Keratinocyte (primary cell): ENCODE measurements at places on chromosomes 12 and 14.
A peak's percentile ranks its signal among the peaks of the same experiment; 100 is the strongest.

GRCh38 chr12:6768990-6769389, 2.8 kb downstream of the PTMS start:
- DNase-seq = no peak

GRCh38 chr12:116517431-116518045, 41.6 kb upstream of the MAP1LC3B2 start:
- no peak for DNase-seq

GRCh38 chr14:70114621-70115156, 74.1 kb downstream of the SLC8A3 start:
- no peak for DNase-seq

DNA sequence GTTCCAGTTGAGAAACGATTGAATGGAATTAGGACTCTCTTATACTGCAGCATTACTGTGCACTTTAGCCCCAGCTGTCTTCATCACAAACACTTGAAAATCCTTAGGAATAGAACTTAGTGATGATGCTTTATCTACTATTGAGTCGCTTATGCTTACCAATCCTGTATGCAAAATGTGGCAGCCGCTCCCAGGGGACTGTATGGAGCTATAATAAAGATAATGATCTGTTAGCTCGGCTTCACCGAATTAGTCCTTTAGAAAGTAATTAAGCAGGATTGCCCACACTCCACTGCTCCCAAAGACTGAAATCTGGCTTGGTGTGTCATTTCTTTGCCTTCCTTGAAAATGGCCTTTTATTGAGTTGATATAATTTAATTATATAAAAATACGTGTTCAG, 10.6 kb downstream of the EML1 start:
- no peak for DNase-seq

- DNase-seq = no peak
These were observed 31.4 kb upstream of the RTRAF start for GRCh38 chr14:51957950-51958349.

GRCh38 chr12:120470150-120470784, 719 bp upstream of the SRSF9 start:
- DNase-seq = no peak

GRCh38 chr14:66974397-66975025, 214.7 kb upstream of the GARIN2 start:
- no peak for DNase-seq

DNA sequence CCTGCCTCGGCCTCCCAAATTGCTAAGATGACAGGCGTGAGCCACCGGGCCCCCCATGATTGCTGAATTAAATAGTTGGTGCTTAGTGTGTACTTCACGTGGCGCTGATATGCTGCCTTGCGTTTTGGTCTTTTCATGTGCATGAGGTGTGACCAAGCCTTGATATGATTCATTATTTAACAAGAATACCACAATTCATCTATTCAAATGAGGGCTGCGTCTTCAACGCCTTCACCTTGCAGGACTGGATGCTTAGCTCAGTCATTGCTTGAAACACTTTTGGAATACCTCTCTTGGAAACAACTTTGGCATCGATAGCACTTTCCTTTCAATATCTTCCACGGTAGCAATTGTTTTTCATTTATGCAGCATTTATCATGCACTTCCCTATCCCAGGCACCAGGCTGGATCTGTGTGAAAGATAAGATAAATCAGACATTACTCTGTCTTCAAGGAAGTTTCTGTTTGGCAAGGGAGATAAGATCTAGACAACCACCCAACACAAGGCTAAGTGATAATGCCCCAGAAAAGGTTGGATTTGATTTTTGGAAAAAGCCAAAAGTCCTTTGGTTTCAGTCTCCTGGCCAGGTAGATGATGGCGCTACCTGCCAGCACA, 1.3 kb upstream of the TEAD4 start:
- no peak for DNase-seq

GRCh38 chr12:120150919-120151525, 34.5 kb upstream of the RAB35 start:
- no peak for DNase-seq

DNA sequence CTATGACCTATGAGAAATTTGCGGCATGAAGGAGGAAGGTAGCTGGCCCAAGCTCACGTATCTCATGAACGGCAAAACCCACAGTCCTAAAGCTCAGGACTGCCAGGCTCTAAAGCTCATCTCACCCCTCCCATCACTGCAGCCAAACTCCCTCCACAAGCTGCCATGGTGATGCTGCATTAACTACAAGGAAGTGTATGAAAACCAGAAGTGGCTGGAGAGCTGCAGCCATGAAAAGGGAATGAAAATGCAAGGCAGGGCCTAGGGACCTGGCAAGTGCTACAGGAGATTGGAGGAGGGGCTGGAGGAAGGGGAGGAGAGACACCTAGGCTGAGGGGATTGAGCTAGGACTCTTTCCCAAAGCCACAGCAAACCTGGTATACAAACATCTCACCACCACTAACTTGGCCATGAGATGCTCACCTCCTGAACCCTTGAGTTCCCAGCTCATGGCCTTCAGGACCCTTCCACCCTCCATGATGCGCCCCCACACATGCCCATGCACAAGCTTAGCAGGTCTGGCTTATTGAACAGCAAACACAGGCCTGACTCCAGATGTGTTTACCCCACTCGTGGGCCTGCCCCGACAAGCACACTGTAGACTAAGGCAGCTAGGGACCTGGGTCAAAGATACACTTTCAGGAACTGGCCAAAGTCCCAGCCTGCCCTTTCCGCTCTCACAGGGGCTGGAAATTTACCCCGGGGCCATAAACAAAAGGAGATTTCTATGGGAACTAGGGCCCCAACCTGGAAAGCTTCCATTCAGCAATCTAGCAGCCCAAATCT, 42.0 kb downstream of the LTBP2 start:
- DNase-seq = peak; percentile 60

- DNase-seq = no peak
These were observed 47.1 kb downstream of the SPATS2 start for GRCh38 chr12:49414364-49414763.

DNA sequence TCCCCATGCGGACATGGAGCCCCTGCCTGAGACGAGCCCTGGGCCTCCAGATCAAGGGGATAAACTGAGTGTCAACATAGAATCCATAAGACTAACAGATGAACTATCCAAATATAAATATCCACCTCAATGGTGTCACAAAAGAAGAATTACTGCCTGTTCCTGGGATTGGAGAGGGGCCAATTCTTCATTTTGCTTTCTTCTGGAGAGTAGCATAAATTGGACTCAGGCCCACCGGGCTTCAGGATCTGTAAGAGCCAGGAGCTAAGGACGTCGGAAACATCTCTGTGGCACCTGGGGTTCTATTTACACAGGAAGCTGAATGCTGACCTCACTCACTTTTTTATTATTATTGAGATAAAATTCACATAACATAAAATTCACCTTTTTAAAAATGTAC, 408.2 kb upstream of the CCDC196 start:
- DNase-seq = no peak

DNA sequence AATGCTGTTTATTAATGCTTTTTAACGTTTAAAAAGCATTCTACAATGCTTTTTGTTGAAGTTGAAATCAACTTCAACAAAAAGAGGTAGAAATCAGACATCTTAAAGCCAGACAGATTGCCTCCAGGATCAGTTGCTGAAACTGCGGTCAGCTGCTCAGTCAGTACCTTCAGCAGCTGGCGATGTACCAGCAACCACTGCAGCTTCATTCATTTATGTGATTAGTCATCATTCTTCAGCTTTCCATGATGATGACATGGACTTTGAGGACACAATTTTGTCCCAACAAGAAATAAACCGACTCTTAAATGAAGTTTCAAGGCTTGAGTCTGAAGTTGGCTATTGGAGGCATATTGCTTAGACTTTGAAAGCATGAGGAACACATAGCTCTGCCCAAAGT, 31.5 kb upstream of the NUAK1 start:
- DNase-seq = peak; percentile 25

DNA sequence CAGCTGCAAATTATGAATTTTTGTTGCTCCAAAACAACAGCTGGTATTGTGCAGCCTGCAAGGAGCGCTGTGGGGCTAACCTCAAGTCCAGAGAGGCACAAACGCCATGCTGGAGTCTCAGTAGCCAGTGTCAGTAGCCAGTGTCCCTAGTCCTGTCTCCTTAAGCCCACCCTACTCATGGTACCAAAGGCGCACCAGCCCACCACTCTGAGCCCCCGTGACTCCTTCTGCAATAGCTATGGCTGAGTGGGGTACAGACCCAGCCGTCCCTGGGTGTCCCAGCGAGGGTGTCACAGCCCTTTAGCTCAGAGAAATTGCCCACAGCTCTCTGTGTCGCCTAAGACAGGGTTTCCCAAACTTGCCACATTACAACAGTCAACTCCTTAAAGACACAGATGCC, 65.2 kb downstream of the ARL6IP4 start:
- DNase-seq = no peak

DNA sequence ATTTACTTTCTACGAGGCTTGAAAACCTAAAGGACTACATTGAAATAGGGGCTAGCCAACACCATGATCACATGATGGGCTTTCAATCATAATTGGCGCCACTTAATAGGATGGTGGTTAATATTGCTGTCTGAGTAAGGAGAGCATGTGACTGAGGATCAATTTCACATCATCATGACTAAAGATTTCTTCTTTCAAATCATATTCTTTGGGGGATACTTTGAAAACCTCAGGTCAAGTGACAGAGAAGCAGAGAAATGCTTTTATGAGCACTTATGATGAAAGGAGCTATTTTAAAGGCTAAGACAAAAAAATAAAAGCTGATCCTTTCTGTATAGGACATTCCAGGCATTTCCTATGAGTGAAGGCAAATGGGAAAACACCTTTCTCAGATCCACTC, 42.9 kb upstream of the KRAS start:
- no peak for DNase-seq

DNA sequence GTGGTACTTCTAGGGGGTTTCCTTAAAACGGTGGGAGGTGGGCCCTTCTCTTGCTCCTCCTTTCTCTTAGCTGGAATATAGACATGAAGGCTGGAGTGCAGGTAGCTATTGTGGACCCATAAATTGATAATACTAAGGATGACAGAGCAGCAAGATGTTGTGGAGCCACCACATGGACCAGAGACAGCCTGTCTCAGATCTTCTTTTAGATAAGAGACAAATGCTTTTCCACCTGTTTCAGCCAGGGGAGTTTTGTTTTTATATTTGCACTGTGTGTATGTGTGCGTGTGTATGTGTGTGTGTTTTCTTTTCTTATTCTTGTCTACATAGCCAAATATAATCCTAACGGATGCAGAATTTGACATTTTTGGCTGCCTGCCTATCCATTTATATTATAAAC, 62.9 kb upstream of the HIF1A start:
- DNase-seq = no peak

DNA sequence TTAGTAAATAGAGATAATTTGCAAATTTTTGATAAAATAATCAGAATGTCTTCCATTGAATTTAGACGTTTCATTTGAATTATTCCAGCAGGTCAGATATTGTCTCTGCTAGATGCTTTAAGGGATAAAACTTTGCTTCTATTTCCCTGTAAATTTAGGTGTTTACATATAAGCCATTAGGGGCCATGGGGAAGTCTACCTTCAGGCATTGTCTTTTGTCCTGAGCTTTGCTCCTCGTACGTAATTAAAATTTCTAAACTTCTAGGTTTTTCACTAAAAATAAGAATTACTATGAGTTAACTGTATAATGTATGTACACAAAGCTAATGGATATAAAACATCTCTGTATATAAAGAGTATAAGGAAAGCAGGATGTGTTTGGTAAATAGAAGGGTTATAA, 24.1 kb upstream of the CD69 start:
- DNase-seq = no peak

- DNase-seq = peak; percentile 88
These were observed 3.9 kb downstream of the CEBPE start for GRCh38 chr14:23115039-23115731.

DNA sequence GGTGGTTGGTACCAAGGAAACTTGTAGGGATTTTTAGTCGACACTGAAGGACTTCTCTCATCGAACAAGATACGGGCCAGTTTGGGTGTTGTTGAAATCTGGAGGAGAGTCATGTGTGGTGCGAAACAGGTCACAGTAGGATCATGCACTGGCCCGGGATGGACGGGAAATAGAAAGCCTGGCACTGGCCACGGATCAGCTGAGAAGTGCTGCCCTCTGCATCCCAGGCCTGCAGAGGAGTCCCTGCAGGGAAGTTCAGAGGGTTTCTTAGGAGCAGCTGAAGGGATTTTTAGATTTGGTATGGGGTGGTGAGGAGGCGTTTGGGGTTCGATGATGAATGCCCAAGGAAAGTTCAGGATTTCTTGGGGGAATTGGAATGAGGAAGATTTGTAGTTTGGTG, 63.1 kb downstream of the TSPAN9 start:
- no peak for DNase-seq

- no peak for DNase-seq
These were observed 16.8 kb upstream of the MYL2 start for GRCh38 chr12:110937104-110937641.

- no peak for DNase-seq
These were observed 2.7 kb upstream of the CLECL1 start for GRCh38 chr12:9735601-9736000.

DNA sequence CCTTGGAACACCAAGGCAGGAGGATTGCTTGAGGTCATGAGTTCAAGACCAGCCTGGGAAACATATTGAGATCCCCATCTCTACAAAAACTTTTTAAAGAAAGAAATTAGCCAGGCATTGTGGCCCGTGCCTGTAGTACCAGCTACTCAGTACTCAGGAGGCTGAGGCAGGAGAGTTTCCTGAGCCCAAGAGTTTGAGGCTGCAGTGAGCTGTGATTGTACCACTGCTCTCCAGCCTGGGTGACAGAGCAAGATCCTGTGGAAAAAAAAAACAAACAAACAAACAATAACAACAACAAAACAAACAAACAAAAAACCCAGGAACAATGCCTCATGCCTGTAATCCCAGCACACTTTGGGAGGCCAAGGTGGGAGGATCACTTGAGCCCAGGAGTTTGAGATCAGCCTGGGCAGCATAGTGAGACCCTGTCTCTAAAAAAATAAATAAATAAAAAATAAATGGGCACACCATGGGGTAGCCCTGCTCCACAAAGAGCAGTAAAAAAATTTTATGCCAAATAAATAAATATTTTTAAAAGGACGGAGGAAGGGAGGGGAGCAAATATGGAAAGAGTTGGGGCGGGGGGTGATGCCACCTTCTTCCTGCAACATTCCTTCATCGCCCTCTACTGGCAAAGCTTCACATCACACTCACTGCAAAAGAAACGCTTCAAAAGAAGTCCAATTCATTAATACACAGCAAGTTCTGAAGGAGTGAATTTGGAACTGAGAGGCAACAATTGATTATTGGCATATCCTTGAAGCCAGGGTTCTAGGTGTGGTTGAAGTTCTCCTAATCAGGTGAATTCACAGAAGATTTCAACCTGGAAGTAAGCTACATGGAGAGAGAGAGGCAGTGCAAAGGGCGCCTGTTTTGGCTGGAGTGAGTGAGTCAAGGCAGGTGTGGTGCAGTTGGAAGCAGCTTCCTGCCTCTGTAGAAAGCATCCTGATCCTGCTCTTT, 8.8 kb upstream of the GNPTAB start:
- no peak for DNase-seq

GRCh38 chr12:59044791-59045190, 124.5 kb upstream of the LRIG3 start:
- DNase-seq = no peak

- no peak for DNase-seq
These were observed 41.8 kb downstream of the SMOC1 start for GRCh38 chr14:69921052-69921451.

GRCh38 chr12:12357719-12358461, 1.0 kb downstream of the BORCS5 start:
- DNase-seq = no peak
